Activated naive CD4-positive, alpha-beta T cell treated with anti-CD3 and anti-CD28 coated beads for 36 hours (primary cell): ENCODE measurements at places on chromosomes 5 and 9. TPM values are rescaled to one million over a fixed set of nuclear protein-coding genes. Genes with fewer than 3 reads are reported as not detected.

- no peak for DNase-seq
Measured at GRCh38 chr9:135975834-135976233, 14.7 kb upstream of the UBAC1 start.

DNA sequence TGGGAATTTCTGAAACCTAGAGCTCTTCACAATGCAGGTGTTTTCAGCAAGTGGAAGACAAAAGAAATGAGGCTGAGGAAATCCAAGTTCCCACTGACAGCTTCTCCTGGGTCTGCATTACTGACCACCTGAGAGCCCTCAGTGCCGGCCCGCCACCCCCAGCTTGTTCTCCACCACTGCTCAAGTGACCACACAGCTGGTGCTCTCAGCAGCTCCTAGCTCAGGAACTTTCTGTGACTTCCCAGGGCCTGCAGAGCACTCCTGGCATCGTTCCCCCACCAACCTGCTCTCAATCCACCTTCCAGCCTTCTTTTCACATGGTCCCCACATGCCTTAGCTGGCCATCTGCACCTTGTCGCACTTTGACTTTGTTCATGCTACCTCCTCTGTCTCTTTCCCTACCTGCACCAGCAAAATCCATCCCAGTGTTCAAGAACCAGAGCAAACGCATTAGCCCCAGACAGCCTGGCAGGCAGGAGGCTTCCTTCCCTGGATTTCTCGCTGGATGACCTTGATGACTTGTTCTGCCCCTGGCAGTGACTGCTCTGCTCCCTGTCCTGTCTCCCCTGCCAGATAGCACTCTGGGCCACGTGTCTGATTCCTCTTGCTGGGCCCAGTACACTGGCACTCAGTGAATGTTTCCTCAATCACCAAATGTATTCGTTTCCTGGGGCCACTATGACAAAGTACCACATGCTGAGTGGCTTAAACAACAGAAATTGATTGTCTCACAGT lies 35.1 kb upstream of the NANS start:
- no peak for DNase-seq

DNA sequence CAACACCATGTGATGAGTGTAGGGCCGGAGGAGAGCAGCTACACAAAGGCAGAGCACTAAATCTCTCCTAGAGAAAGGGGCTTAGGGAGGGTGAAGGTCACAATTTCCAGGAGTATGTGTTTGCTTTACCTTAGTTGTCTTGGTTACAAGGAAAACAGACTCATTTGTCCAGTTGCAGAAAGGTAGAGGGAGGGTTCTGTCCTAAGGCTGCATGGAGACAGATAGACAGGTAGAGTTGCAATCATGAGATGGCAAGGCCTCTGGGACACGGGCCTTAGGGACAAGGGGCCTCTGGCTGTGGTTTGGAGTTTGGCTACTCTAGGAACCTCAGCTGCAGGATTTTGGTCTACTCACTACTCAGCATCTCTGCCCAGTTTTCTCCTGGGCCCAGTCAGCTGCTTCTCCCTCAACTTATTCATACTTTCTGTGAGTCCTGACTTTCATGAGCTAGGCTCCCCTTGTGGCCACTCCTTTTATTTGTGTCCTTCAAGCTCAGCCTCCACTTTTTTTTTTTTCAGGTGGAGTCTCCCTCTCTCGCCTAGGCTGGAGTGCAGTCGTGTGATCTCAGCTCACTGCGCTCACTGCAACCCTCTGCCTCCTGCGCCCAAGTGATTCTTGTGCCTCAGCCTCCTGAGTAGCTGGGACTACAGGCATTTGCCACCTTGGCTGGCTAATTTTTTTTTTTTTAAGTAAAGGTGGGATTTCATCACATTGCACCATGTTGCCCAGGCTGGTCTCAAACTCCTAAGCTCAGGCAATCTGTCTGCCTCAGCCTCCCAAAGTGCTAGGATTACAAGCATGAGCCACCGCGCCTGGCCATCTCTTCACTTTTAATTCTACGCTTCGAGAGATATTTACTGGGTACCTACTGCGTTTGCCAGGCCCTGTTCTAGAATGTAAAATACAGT lies 76.6 kb downstream of the PTPDC1 start:
- DNase-seq: no peak

DNA sequence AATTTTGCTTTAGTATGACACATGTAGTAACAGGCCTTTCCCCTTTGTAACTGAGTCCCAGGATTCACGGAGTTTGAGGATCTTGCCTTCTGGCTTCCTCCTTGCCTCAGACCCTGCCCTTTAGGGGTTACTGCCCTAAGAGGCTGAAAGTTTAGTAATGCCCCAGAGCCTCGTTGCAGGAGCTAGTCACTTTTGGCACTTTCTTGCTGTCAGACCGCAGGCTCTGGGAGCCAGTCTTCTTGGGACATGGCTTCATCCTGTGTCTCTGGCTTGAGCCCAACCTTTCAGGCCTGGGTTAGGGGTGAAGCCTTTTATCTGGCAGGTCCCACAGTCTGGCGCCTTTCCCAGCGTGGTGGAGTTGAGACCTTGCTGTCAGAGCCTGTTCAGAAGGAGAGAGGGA lies 185.6 kb upstream of the DMRT1 start:
- DNase-seq: no peak

- DNase-seq: no peak
Measured at GRCh38 chr5:136006761-136007251, 22.0 kb upstream of the TGFBI start.

- no peak for DNase-seq
Measured at GRCh38 chr5:180642779-180643178, 6.6 kb downstream of the FLT4 start.

- DNase-seq: peak; percentile 34
Measured at GRCh38 chr9:123081824-123082223, 48.4 kb downstream of the GPR21 start.

DNA sequence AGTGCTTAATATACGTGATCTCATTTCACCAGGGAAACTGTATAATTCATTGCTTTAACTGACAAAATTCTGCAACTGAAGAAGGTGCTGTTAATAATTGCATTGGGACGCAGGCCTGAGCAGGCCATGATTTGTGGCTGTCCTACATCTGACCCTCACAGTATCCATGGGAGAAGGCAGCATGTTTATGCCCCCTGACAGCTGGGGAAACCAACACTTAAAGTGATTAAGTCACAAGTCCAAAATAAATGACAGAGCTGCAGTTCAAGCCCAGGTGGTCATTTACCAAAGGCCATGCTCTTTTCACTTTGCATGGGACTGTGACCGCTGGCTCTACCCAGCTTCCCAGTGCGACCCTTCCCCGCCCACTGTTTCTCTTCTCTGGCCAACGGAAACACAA lies 30.5 kb upstream of the KCNMB1 start:
- DNase-seq: no peak

DNA sequence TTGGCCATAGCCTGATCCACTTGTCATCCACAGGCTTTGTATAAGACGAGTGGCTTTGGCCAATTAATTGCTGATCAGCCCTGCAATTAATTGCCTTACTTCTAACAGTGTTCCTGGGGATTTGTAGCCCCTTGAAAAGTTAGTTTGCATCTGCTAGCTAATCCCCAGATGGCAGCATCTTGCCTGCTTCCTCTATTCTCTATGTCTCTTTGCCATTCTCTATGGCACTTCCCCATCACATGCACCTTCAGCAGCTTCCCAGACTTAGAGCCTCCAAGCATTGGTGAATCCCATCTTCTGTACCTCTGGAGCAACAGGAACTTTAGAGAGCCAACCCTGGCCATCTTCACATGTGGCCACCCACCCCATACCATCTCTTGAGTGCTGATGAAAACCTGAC lies 197.0 kb upstream of the DMAC1 start:
- no peak for DNase-seq

DNA sequence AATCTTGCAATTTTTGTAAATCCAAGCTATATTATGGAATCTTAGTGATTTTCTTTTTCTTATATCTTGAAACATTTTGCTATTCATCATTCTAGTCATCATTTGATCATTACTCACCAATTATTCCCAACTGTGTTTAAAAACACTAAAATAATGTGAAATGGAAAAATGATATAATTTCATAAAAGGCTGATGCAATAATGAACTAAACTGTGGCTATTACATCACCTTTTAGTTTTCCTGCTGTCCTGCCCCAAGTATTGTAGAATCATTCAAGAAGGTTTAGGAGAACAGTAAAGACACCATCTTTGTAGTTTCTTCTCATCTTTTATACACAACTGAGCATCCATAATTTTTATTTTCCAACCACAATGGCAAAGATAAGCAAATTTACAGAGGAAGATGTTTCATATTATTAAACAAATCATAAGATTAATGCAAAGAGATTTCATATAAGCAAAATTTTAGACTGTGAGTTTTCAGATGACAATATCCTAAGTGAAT lies 431.0 kb upstream of the SLC30A5 start:
- DNase-seq: no peak

- DNase-seq: no peak
Measured at GRCh38 chr5:93281980-93282772, 298.8 kb downstream of the NR2F1-AS1 start.

DNA sequence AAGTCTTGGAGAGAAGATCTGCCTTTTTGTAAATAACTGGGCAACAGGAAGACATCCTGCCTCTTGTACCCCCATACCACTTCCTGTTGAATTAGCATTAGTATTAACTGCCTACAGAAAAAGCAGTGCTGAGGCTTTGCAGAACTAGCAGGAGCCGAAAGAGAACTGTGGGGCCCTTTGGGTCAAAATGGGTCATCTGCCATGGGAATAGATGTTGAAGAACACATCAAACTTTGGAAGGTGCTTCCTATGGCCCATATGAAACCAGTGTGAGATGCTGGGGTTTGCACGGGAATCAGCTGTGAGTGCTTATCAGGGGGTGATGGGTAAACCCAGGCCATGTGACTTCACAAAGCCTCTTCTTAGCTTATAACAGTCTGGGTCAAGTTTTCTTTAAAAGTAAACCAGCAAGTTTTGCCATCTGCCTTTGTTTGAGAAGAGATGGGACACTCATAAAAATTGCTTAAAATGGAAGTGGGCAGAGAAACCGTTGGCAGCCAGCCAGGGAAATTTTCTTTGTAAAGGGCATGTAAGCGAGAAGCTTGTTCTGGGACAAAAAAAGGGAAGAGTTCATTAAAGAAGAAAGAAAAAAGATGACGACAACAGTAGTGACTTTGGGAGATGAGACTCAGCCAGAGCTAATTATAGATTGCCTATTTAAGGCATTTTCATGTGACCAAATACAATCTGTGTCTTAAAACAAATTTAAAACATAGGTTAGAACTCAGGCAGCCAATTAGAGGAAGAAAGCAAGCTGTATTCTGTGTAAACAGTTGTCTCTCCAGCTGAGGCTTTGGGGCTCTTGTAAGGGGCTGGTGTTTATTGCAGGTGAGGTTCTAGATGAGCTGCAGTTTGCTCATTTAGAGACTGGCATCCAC lies 4.4 kb downstream of the SLC25A25 start:
- peak; percentile 84 for DNase-seq

DNA sequence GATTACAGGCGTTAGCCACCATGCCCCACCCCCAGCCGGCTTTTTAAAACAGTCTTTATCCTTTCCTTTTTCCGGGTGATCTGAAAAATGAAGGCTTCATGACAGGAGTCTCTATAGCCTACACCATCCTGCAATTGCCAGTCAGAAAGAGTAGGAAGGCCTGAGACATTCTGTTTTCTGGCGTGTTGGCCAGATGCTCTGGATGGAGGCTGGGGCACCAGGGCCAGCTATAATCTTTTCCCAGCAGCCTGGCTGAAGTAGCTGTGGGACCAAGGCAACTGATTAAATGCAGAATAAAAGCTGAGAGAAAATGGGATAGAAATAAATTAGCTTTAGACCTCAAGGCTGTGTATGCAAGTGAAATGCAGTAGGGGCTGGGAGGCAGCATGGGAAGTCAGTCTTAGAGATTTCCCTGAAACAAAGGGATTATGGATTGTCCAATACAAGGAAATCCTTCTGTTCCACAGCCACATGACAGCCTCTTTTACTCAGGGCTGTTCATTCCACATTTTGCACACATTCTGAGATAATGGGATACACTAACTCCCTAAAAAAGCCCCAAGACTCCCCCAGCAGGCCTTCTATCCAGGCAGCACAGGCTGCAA lies 116.0 kb upstream of the LRRTM2 start:
- DNase-seq: no peak

DNA sequence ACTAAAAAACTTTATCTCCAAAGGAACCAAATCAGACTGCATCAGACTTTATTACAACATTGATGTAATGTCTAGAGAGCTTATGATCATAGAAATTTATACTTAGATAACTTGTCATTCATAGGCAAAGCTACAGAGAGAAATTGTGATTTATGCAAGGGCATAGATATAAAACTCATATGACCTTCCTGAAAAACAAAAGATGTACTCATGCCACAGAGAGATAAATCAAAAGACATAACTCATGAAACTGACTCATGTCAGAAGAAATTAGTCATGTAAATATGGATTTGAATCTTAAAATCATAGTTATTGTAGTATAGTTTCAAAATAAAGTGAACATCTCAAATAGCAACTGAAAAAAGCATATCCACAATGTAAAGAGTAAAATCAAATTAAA lies 186.2 kb downstream of the GABBR2 start:
- no peak for DNase-seq

DNA sequence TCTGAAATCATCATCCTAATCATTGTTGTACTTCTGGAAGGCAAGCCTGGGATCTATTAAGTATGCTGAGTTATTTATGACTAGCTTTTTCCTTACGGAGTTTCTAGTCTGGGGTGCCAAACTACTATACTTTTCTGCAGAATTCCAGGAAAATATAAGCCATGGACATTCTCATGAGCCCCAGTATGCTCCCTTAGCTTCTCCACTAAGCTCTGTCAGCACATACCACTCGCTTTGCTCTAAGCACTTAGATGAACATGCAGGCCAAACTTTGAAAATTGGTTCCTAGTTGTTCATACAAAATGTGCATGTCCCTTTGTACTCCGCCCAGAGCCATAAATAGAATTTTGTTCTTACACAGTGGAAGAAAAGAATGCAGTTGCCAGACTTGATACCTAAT lies 284.6 kb downstream of the ARRDC3 start:
- DNase-seq: no peak

DNA sequence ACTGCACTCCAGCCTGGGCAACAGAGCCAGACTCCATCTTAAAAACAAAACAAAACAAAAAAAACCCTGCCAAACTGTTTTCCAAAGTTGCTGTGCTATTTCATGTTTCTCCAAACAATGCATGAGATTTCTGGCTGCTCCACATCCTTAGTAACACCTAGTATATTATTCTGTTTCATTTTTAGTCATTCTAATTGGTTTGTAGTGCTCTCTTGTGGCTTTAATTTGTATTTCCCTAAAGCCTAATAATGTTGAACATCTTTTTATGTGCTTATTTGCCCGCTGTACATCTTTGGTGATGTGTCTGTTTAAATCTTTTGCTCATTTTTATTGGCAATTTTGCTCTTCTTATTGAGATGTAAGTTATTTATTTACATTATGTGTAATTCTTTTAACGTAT lies 18.4 kb upstream of the TTC1 start:
- DNase-seq: no peak

ZNF454 gene
- total RNA-seq: not detected

PCDHB3 gene
- not detected for total RNA-seq

IL5 gene
- total RNA-seq: not detected

LCN12 gene
- 1.9 TPM for total RNA-seq

EGR1 gene
- 20.4 TPM for total RNA-seq

SPINK6 gene
- not detected for total RNA-seq

IL13 gene
- 0.49 TPM for total RNA-seq

SMIM33 gene
- 0.37 TPM for total RNA-seq

TMED7 gene
- total RNA-seq: 34.6 TPM
